SJSA1 (cell line): ENCODE measurements at places on chromosomes 2 and 18. TPM values are rescaled to one million over a fixed set of nuclear protein-coding genes. Genes with fewer than 3 reads are reported as not detected.
A peak's percentile ranks its signal among the peaks of the same experiment; 100 is the strongest.

Gene FHOD3
- 0.53 TPM in 1 of 2 replicates, not detected in the other for total RNA-seq

DNA sequence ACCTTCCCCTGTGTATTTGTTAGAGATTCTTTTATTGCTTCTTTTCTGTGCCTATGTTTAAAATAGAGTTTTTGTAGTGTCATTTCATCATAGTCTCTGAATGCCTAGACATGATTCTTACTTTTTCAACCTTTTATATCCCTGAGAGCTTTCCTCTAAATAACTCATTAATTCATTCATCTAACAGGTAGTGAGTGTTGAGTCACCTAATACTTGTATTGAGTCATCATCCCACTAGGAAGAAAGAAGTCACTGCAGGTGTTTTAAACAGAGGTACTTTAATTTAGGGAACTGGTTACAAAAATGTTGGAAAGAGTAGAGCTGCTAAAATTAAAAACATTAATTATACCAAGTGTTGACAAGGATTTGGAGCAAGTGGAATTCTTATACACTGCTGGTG is 18.5 kb upstream of the NMS start:
- no peak for DNase-seq

DNA sequence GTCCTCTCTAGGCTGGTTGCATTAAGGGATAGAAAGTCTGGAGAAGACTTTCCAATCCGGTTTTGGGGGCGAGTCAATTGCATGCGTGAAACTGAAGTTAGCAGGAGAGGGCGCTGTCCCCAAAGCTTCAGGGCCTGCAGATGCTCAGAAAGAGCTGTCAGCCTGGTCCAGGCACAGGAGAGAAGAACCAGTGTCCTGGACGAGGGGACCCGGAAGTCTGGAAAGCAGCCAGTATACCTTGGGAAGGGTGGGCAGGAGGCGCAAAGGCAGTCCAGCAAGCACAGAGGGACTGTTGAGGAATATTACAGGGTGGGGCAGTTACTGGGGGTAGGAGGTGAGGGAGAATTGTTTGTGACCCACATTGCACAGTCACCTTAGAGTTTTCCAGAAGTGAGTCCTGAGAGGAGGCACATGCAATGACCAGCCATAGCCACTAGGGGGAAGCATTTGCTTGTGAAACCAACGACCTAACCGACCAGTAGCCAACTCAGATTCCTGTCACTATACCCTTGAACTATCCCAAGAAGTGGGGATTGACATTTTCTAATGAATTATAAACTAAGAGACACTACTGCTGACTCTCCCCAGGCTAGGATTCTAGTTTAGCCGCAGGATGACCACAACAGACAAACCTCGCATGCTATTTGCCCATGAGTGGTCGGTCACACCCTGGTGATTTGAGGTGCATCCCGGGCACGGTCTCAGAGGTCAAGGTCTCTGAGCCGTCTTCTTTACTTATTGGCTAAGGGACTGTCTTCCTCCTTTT is 172.8 kb downstream of the RDH14 start:
- DNase-seq: peak; percentile 79

Gene SLC19A3
- total RNA-seq: not detected in 2 replicates

Gene KCNJ13
- total RNA-seq: not detected in 2 replicates

GRCh38 chr18:24875286-24875685 is 414.8 kb downstream of the HRH4 start:
- DNase-seq: no peak

GRCh38 chr2:226002438-226002837 is 602.9 kb downstream of the NYAP2 start:
- peak; percentile 44 for DNase-seq

Gene DSC1
- not detected in 2 replicates for total RNA-seq

GRCh38 chr18:60506682-60507081 is 134.1 kb upstream of the MC4R start:
- DNase-seq: no peak

Gene CDK15
- total RNA-seq: 11.6 and 29.4 TPM in 2 replicates

DNA sequence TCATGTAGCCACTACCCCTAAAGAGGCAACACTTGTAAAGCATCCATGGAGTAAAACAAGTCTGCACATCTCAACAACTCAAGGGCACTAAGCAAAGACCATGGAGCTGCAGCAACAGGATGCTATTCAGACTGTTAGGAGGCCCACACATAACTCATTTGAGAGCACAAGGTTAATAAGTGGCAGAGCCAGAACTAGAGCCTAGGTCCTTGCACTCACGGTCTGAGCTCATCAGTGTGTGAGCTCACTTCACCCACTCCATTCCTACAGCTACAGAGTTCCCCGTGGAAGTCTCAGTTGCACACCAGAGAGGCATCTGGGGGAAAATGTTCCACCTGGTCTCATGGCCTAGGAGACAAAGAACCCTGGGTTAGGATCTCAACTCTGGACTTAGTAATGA is 35.0 kb downstream of the TTC32 start:
- no peak for DNase-seq

DNA sequence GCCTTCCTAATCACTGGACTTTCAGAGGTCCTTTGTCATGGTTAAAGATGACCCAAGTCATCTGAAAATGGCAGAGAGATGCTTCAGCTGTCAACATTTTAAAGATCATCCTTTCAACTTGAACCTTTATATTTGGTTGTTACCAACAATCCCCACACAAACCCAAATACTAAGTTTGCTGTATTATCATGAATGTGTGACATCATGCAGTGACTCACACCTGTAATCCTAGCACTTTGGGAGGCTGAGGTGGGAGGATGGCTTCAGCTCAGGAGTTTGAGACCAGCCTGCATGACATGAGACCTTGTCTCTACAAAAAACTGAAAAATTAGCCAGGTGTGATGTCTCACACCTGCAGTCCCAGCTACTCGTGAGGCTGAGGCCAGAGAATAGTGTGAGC is 55.2 kb upstream of the NRP2 start:
- DNase-seq: no peak

GRCh38 chr2:198220763-198221610 is 416.6 kb downstream of the PLCL1 start:
- no peak for DNase-seq

DNA sequence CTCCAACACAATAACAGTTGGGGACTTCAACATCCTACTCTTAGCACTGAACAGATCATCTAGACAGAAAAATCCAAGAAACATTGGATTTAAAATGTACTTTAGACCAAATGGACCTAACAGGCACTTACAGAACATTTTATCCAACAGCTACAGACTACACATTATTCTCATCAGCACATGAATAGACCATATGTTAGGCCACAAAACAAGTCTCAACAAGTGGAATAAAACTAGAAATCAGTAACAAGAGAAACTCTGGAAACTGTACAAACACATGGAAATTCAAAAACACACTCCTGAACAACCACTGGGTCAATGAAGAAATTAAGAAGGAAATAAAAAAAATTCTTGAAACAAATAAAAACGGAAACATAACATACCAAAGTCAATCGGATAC is 117.5 kb downstream of the ACVR1 start:
- DNase-seq: no peak

DNA sequence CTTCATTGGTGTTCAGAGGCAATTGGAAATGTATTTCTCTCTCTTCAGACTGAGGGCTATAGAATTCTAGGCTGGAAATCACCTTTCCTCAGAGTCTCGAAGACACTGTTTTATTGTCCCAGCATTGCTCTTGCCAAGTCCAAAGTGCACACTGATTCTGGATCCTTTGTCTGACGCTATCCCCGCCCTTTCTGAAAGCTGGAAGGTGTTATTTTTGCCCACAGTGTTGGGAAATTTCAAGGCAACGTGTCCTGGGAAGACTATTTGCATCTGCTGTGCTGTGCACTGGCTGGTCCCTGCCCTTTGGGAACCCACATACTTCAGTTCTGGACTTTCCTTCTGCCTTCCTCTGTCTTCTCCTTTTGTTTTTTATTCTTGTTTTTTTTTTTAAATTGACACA is 190.8 kb downstream of the SH3BP4 start:
- DNase-seq: no peak

DNA sequence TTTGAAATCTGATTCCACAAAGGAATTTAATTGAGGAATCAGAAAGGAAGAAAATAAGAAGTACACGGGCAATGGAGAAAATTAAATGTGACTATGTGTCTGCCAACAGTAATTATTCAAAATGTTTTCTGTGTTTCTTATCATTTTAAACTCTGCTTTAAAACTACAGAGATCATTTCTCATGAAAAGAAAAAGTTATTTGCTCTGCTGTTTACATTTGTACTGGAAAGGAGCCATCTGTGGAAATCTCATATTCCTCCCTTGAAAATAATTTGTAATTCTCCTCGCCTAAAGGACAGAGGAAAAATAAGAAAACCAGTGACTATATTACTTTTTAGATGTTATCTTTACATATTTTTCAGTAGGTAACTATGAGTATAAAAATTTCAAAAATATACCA is 181.9 kb upstream of the MEIS1 start:
- no peak for DNase-seq

Gene ADD2
- total RNA-seq: not detected in 2 replicates

Gene PRKD3
- total RNA-seq: 77.3 and 78.9 TPM in 2 replicates

DNA sequence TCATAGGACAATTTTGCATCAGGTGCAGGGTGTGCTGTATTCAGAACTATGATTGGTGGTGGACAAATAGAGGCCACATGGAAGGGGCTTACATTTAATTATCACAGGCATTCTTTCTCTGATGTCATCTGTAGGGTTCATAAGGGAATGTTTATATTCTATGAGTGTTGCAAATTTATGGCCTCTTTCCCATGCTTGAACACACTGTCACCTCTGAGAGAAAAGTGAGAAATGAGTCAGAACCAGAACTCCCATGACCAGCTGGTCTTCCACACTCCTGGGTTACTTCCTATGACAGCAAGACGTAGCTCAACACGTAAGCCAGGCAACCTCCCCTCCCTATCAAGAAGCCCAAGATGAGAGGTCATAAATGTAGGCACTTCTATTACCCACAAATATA is 310.8 kb downstream of the PIEZO2 start:
- DNase-seq: no peak

Gene C2orf80
- total RNA-seq: not detected in 2 replicates

Gene SH3RF3
- total RNA-seq: 3.6 and 6.1 TPM in 2 replicates

DNA sequence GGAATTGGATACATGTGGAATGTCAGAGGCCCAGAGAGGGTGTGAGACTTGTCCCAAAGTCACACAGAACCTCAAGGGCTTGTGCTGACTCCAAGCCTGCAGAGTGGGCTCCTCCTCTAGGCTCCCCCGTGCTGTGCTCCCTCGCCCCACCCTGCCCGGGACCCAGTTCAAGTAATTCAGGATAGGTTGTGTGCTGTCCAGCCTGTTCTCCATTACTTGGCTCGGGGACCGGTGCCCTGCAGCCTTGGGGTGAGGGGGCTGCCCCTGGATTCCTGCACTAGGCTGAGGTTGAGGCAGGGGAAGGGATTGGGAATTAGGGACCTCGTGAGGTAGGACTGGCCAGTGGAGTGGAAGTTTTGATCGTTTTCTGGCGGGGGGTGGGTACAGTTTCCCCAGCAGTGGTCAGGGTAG is 2.8 kb downstream of the CTDSP1 start:
- no peak for DNase-seq

- no peak for DNase-seq
Observed at GRCh38 chr2:111017909-111018308, 102.8 kb upstream of the BCL2L11 start.

Gene OSBPL6
- total RNA-seq: 0.03 and 0.95 TPM in 2 replicates

- DNase-seq: no peak
Observed at GRCh38 chr2:55519938-55520885, 694 bp downstream of the CFAP36 start.

GRCh38 chr2:216306868-216307267 is 65.4 kb downstream of the MARCHF4 start:
- no peak for DNase-seq

DNA sequence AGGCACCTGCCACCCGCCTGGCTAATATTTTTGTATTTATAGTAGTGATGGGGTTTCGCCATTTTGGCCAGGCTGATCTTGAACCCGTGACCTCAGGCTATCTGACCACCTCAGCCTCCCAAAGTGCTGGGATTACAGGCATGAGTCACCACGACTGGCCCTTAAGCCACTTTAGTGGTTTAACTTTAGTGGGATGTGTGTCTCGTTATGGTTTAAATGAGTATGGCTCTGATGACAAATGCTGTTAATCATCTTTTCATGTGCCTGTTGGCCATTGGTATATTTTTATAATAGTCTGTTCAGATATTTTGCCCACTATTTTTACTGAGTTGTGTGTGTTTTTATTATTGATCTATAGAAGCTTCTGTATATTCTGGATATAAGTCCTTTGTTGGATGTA is 205.9 kb downstream of the MYO1B start:
- DNase-seq: no peak

DNA sequence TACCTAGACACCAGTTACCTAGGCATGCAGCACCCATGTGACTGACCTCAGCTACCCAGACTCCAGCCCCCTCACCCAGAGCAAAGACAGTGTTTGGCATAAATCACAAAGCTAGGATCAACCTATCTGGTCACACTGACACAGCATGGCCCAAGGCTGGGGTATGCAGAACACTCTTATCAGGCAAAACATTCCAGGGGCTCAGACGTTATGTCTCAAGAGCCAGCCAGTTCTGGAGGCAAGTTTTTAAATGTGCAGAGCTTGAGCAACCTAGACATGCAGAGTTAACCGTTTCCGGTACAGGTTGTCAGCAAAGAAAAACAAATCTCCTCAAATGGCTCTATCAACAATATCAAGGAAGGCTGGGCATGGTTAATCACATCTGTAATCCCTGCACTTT is 92.8 kb downstream of the AP1S3 start:
- no peak for DNase-seq

Gene DSG1
- not detected in 2 replicates for total RNA-seq

GRCh38 chr18:10265560-10266333 is 188.7 kb upstream of the APCDD1 start:
- no peak for DNase-seq

GRCh38 chr2:10208736-10209135 is 86.2 kb downstream of the RRM2 start:
- no peak for DNase-seq
